Mesenteric fat pad (tissue), 1 donor: ENCODE measurements at places on chromosomes 6 and 20. TPM values are rescaled to one million over a fixed set of nuclear protein-coding genes. Genes with fewer than 3 reads are reported as not detected.

DNA sequence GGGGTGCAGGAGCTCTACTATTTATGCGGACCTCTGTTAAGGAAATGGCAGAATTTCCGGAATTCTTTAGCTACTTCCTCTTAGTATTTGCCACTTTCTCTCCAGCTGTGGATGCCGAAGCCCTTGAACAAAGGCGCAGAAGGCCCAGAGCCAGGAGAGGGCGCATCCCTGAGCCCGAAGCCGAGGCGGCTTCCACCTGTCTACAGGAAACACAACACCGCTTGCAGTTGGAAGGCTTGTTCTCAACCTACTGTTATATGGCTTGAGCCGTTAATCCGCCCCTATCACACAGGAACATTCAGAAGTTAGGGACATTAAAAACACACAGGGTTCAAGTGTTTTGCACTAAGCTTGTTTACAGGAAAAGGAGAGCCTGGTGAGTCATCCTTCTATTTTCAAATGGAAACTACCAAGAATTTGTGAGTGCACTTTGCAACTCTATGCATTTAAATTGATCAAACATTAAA, 417.1 kb downstream of the BCKDHB start:
- DNase-seq = no peak

GRCh38 chr20:4038047-4038459, 22.7 kb upstream of the RNF24 start:
- no peak for DNase-seq

DNA sequence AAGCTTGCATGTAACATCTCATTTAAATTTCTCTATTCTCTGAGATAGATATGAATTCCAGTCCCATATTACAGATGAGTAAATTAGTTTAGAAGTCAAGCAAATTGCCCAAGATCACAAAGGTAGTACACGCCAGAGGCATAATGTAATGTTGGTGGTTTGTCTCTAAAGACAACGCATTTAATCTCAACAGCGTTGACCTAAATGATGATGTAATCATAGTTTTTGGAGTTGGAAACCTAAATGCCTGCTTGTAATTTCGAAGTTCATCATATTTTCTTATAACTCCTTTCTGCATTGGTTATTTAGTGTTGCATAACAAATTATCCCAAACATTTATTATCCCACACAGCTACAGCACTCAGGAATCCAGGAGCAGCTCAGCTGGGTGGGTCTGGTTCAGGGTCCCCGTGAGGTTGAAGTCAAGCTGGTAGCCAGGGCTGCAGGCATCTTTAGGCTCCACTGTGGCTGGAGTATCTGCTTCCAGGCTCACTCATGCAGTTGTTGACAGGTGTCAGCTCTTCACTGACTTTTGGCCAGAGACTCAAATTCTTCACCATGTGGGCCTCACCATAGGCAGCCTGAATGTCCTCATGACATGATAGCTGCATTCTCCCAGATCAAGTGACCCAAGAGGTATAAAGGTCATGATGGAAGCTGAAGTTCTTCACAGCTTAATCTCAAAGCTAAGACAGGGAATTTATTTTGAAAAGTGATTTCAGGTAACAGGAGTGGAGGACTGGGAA, 122.0 kb upstream of the SPTLC3 start:
- no peak for DNase-seq

GRCh38 chr6:27156874-27157458, 90.5 kb upstream of the PRSS16 start:
- no peak for DNase-seq

GRCh38 chr6:20681243-20681684, 147.0 kb downstream of the CDKAL1 start:
- DNase-seq = no peak

The RBPJL gene
- not detected for total RNA-seq

The CTSZ gene
- 277 TPM for total RNA-seq

The ENTPD6 gene
- total RNA-seq = 54.3 TPM
